ENCODE measurements at places on chromosomes 6 and 20. TPM values are rescaled to one million over a fixed set of nuclear protein-coding genes. Genes with fewer than 3 reads are reported as not detected.
A peak's percentile ranks its signal among the peaks of the same experiment; 100 is the strongest.

DNA sequence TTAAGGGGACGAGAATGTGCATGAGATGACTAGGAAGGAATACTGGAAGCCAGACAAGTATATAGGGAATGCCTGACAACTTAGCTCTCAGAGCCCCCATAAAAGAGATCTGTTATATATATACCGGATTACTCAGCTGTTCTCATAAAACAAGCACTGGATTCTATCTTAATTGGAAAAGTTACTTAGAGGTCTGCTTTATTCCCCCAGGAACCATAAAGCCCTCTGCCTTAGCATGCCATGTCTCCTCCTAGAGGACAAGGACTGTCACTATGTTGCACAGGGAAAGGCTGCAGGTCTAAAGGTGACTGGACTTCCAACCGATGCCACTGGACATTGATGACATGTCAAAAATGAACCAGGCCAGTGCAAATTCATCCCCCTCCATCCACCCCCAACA, 6.4 kb downstream of the EXOC2 start:
- no peak overlapping the region for H3K27ac ChIP-seq
- no peak for DNase-seq
- H3K4me3 ChIP-seq, result no peak overlapping the region
- peaks cover 10% of the 10 kb centered on the region for H3K36me3 ChIP-seq

- H3K27me3 ChIP-seq, result peaks cover 3% of the 10 kb centered on the region
- H3K36me3 ChIP-seq, result no peaks in the 10 kb centered on the region
- no peak overlapping the region for H3K27ac ChIP-seq
- H3K4me3 ChIP-seq, result no peak overlapping the region
Measured at GRCh38 chr6:44730771-44731391, 343.4 kb downstream of the CDC5L start.

GRCh38 chr6:110233770-110234374, 53.6 kb downstream of the CDC40 start:
- H3K27me3 ChIP-seq, result no peaks in the 10 kb centered on the region
- H3K4me1 ChIP-seq, result peaks cover 9% of the 10 kb centered on the region
- no peak overlapping the region for H3K4me3 ChIP-seq
- peaks cover 11% of the 10 kb centered on the region for H3K36me3 ChIP-seq
- H3K27ac ChIP-seq, result no peak overlapping the region

DNA sequence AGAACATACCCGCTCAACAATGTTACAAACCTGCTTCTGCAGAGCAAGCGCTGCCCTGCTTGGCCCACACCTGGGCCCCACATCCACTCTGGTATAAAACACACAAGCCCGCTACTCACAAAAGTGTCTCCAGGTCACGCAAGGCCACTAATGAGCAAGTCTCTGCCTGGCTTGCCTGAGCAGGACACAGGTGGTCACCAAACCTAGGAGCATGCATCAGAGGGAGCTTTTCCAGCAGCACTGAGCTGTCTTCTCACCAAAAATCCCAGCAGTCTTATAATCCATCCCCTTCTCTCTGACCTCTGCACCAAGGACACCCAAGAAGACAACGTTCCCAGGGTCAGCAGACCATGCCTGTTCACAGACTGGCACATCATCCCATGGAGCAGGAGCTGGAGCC, 100.8 kb downstream of the DLL1 start:
- no peak for DNase-seq
- H3K27ac ChIP-seq, result no peak overlapping the region
- H3K4me1 ChIP-seq, result no peaks in the 10 kb centered on the region
- no peaks in the 10 kb centered on the region for H3K27me3 ChIP-seq

DNA sequence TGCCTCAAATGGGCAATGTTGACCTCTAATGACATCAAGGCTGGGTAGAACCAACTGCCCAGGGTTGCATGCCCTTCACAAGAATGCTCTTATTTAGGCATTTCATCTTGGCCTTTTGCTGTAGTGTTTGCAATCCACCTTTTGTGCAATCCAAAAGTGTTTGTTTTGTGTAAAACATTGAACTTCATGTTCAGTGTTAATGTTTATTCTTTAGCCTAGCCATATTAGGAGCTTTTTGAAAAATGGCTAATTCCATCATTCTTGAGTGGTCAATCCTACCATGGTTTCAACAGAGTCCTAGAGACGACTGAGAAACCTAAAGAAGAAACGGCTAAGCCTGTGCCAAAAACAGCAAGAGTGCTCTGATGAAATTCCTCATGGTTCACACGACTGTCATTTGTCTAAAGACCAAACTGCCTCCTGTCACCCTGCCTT, 279.6 kb upstream of the PRDM1 start:
- H3K4me3 ChIP-seq, result no peak overlapping the region
- H3K36me3 ChIP-seq, result peaks cover 4% of the 10 kb centered on the region
- H3K27me3 ChIP-seq, result no peaks in the 10 kb centered on the region
- DNase-seq, result no peak

Gene TDP2
- 47.4 TPM for total RNA-seq

Gene AGER
- 20.2 TPM for total RNA-seq

- H3K4me3 ChIP-seq, result no peak overlapping the region
- no peak overlapping the region for H3K27ac ChIP-seq
- DNase-seq, result no peak
- H3K4me1 ChIP-seq, result peaks cover 36% of the 10 kb centered on the region
- peaks cover 5% of the 10 kb centered on the region for H3K27me3 ChIP-seq
Measured at GRCh38 chr20:62775206-62775605, 21.1 kb upstream of the MRGBP start.

DNA sequence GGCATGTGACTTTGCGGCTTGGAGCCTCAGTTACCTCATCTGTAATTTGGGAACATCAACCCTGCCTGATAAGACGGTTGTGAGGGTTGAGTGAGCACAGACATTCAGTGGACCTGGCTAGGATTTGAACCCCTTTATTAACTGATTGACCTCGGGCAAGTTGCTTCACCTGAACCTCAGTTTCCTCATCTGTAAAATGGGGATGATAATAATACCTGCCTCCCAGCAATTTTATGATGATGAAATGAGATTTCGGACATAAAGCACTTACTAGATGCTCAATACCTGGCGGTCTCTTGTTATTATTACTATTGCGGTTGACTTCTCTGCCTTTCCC, 51.5 kb downstream of the CEBPB start:
- no peak overlapping the region for H3K27ac ChIP-seq
- peaks cover 8% of the 10 kb centered on the region for H3K27me3 ChIP-seq
- peaks cover 6% of the 10 kb centered on the region for H3K4me1 ChIP-seq
- no peak for DNase-seq
- no peaks in the 10 kb centered on the region for H3K36me3 ChIP-seq
- no peak overlapping the region for H3K4me3 ChIP-seq

DNA sequence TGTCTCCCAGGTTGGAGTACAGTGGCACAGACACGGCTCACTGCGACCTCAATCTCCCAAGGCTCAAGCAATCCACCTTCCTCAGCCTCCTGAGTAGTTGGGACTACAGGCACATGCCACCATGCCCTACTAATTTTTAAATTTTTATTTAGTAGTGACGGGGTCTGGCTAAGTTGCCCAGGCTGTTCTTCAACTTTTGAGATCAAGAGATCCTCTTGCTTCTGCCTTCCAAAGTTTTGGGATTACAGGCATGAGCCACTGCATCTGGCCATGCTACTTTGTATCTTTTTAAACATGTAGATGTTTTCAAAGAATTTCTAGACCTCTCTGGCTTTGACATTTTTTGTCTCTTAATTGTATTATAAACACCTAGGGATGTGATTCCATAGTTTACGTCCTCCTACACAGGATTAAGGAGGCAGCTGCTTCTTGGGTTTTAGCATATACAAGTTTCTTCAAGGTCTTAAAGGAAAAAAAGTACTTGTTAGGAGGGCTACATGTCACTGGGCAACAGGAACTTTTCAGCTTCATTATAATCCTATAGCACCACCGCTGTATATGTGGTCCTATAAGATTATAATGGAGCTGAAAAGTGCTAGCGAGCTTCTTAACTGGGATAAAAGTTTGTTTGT, 1.3 kb downstream of the ADAT2 start:
- H3K4me3 ChIP-seq, result peak overlapping the region; percentile 98
- no peak for DNase-seq
- H3K36me3 ChIP-seq, result peaks cover 12% of the 10 kb centered on the region
- peaks cover 49% of the 10 kb centered on the region for H3K4me1 ChIP-seq
- no peaks in the 10 kb centered on the region for H3K27me3 ChIP-seq

DNA sequence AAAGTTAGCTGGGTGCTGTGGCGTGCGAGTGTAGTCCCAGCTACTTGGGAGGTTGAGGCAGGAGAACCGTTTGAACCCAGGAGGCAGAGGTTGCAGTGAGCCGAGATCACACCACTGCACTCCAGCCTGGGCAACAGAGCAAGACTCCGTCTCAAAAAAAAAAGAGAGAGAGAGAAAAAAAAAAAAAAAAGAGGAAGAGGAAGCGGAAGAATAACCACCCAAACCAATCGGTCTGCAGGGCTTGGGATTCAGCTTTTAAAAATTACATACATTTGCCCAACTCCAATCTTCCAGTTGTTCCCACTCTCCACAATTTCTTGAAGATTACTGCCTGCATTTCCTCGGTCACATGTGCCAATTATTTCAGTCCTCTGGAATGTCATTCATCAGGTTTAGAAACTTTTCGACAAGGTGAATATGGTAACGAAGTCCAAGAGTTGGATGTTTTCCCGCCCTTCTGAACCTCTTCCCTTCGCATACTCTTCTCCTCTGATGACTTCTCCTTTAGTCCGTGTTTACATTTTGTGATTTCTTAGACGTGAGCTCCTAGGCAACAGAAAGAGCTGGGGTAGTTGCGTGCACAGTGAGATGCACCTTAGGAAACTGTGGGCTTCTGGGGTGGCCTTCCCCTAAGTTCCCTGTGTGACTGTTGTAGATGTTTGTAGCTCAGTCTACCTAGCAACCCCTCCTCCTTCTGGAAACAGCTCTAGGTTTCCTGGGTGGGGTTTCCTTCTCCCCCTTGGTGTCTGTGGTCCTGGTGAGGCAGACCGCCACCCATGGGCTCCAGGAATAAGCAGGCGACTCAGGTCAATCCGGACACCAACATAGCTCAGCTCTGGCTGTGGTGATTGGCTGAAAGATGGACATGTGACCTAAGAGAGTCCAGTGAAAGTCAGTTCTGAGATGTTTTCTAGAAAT, 63.0 kb upstream of the NCOA3 start:
- H3K27ac ChIP-seq, result peak overlapping the region; percentile 73
- DNase-seq, result no peak
- H3K4me3 ChIP-seq, result no peak overlapping the region
- H3K36me3 ChIP-seq, result no peaks in the 10 kb centered on the region
- peaks cover 6% of the 10 kb centered on the region for H3K4me1 ChIP-seq

Gene CTSZ
- total RNA-seq, result 54.1 TPM

- no peak for DNase-seq
- no peak overlapping the region for H3K4me3 ChIP-seq
- H3K36me3 ChIP-seq, result no peaks in the 10 kb centered on the region
- H3K27ac ChIP-seq, result no peak overlapping the region
- H3K4me1 ChIP-seq, result no peaks in the 10 kb centered on the region
- peaks cover 2% of the 10 kb centered on the region for H3K27me3 ChIP-seq
Measured at GRCh38 chr6:89002523-89002922, 39.1 kb upstream of the RNGTT start.

GRCh38 chr20:59809630-59810448, 123.6 kb downstream of the SYCP2 start:
- H3K4me1 ChIP-seq, result no peaks in the 10 kb centered on the region
- no peaks in the 10 kb centered on the region for H3K36me3 ChIP-seq
- H3K4me3 ChIP-seq, result no peak overlapping the region
- no peak for DNase-seq
- no peaks in the 10 kb centered on the region for H3K27me3 ChIP-seq
- no peak overlapping the region for H3K27ac ChIP-seq

GRCh38 chr6:105639124-105639523, 236.2 kb upstream of the PREP start:
- DNase-seq, result no peak
- H3K36me3 ChIP-seq, result peaks cover 23% of the 10 kb centered on the region
- H3K4me3 ChIP-seq, result no peak overlapping the region
- peaks cover 47% of the 10 kb centered on the region for H3K4me1 ChIP-seq
- peaks cover 5% of the 10 kb centered on the region for H3K27me3 ChIP-seq

Gene C2
- 1.6 TPM for total RNA-seq

DNA sequence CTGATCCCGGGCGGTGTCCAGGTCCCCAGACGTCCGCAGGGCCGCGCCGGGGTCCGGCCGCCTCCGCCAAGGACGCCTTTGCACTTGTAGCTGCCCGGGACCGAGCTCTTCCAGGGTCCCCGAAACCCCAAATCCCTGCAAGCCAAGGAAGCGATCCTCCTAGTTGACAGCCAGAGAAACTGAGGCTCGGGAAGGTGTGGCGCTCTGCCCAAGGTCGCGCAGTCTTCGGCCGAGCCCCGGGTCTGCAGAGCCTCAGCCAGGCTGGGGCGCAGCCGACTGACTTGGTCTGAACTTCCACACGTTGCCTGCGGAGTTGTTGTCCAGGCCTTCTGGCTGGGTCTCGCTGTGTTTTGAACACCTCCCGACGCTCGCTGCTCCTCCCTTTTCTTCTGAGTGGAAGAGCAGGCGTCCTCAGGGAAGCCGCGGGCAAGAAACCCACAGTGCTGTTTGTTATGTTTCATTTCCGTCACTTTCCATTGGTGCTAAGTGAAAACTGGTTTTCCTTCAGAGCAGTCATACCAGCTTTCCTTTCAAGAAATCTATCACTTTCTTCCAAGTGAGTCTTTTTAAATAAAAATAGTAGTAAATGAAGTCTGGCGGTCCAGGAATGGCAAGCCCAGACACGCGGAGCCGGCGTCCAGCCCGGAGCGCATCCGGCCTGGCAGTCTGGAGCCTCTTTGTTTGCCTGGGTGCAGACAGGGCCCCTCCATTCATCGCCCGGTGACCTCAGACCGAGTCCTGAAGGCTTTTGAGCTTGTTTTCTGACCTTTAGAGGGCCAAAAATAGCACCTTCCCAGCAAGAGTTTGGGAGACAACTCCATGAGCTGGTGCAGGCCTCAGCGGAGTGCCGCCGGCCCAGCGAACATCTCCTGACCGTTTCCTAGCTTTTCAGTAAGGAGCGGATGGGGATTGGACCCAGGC, 698 bp downstream of the FAM210B start:
- peak overlapping the region; percentile 48 for H3K27ac ChIP-seq
- H3K4me1 ChIP-seq, result peaks cover 7% of the 10 kb centered on the region
- peak overlapping the region; percentile 85 for H3K4me3 ChIP-seq
- peaks cover 6% of the 10 kb centered on the region for H3K27me3 ChIP-seq

GRCh38 chr20:51198876-51199523, 176.1 kb upstream of the KCNG1 start:
- no peak overlapping the region for H3K4me3 ChIP-seq
- no peak for DNase-seq
- no peaks in the 10 kb centered on the region for H3K4me1 ChIP-seq
- H3K27me3 ChIP-seq, result peaks cover 9% of the 10 kb centered on the region
- no peak overlapping the region for H3K27ac ChIP-seq
- H3K36me3 ChIP-seq, result no peaks in the 10 kb centered on the region

Data from activated T-helper 1 cell treated with anti-CD3 and anti-CD28 coated beads, Interleukin-12 subunit alpha, Interleukin-12 subunit beta, Interleukin-2, Interleukin-4 antibody, amounts not matched to agents 30 ng/mL and 10 ng/mL and 1 ng/mL, durations not matched to agents 14 hours and 24 hours and 36 hours (primary cell).